NCI-H2107 (cell line): ENCODE measurements at places on chromosomes 13 and 19.
A peak's percentile ranks its signal among the peaks of the same experiment; 100 is the strongest.

- no peak for DNase-seq
These were observed 25.3 kb upstream of the FBN3 start for GRCh38 chr19:8174706-8175105.

- DNase-seq: no peak
These were observed 16.4 kb downstream of the KATNAL1 start for GRCh38 chr13:30290812-30291436.

DNA sequence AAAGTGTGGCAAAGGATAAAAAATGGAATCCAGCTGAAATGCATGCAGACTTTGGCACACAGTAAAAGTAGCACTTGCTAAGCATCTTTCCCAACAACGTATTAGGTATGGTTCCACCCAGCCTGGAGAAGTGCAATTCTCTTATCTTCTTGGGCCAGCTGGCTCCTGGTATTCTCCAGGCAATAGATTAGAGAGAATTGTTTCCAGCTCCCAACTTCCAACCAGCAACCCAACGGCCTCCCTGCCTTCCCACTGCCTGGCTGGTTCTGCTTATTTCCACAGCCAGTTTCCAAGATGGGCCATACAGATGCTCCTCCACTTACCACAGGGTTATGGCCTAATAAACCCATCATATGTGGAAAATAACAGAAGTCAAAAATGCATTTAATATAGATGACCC, 133.4 kb downstream of the OXGR1 start:
- no peak for DNase-seq

DNA sequence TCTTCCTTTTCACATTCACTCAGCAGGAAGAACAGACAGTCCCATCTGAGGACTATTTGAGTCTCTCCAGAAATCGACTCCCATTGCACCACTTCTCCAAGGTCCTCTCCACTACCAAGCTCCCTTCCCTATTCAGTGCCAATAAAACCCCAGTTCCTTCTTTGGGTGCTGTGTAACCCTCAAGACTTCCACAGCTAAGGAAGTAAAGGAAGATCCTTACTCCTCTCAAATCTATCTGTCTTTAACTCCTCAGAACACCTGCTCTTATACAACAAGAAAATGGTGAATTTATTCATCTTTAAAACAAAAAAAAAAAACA, 29.2 kb upstream of the TM9SF2 start:
- DNase-seq: no peak

- no peak for DNase-seq
These were observed 35.3 kb downstream of the SOX1 start for GRCh38 chr13:112102243-112102642.

DNA sequence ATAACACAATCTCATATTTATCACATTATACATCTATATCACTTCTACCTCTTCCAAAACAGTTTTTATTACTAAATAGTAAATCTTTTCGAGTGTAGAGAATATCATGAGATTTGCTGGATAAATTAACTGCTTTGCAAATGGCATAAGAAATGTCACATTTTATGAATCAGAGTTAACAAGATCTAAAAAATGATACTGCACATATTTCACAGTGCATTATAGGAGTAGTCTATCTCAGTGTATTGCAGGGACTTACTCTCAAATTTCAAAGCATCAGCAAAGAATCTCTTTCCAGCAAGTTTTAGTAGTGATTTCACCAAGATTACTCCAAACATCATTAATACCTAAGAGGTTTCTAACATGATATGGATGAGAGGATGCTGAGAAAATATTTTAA, 687.1 kb upstream of the SLITRK1 start:
- no peak for DNase-seq

GRCh38 chr13:51231456-51231855, 9.3 kb downstream of the FAM124A start:
- no peak for DNase-seq

- no peak for DNase-seq
These were observed 4.9 kb upstream of the ZFP36 start for GRCh38 chr19:39401549-39402345.

- no peak for DNase-seq
These were observed 45.0 kb upstream of the RNF113B start for GRCh38 chr13:98222081-98222554.

DNA sequence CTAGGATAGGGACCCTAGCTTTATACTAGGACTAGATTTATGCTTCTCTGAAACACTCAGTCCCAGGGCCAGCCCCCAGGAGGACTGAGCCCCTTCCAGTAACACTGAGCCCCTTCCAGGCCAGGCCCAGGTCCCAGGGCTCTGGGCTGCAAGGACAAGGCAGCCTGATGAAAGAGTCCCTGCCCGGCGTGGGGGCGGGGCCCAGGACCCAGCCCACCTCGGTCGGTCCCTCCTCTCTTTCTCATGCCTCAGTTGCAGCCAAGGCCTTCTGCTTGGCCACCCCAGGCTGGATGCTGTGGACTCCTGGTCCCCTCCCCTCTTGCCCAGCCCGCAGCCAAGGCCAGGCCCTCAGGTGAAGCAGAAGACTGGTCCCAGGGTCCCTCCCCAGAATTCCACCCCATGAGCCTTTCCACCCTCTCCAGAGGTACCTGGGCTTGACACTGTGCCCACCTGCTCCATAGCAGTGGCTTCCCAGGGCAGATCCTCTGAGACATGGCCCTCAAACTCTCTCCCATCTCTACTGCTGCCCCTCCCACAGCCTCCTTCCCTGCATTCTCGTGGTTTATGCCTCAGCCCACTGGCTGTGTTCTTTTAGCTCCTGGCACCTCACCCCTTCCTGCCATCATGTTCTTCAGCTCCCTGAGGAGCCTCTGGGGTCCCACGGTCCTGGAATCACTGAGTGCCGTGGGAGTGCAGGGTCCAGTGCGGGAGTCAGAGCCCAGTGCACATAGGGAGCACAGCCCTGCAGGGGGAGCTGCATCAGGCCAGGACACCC, 53.6 kb upstream of the C1QTNF9B start:
- no peak for DNase-seq

GRCh38 chr19:7500811-7501450, 12.1 kb upstream of the PEX11G start:
- DNase-seq: peak; percentile 48

DNA sequence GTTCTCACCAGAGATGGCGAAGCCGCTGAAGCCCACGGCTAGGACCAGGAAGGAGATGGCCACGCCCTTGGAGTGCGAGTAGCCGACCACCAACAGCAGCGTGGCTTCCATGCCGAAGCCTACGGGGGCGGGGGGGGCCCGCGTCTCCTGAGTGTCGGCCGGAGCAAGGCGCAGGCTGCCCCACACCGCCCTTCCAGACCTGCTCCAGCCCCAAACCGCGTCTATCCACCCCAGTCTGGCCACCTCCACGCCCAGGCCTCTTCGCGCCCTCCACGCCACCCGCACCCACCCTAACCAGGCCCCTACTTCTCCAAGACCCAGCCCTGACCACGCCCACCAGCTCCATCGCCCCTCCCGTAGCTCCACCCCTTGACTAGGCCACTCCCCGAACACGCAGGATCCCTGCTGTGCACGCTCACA, 6.2 kb downstream of the GFY start:
- DNase-seq: no peak

GRCh38 chr19:12945479-12946091, at the start of gene RAD23A:
Gene RAD23A (plus strand): TSS chr19:12945862. CDS start chr19:12945949, 87 bp downstream.
- peak; percentile 95 for DNase-seq

DNA sequence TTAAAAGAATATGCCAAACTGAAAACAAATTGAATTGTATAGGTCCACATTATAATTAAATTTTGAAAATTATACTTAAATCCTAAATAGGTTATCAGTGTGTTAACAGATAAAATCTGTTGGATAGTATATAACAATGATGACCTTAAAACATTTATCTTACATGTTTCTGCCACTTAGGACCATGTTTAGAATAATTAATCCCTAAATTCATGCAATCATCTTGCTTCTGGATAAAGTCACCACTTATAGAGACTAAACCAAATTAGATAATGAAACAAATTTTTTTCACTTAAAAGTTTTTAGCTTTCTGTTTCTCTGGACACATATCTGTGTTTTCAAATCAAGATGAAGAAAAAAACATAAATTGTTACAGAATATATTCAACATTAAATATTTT, 511.7 kb upstream of the MIR17HG start:
- no peak for DNase-seq
